NK-92 treated with Interleukin-12 subunit alpha and Interleukin-12 subunit beta, amount 100 ng/mL, for 24 hours (cell line): ENCODE measurements at places on chromosomes 2 and 18.
A peak's percentile ranks its signal among the peaks of the same experiment; 100 is the strongest.

DNA sequence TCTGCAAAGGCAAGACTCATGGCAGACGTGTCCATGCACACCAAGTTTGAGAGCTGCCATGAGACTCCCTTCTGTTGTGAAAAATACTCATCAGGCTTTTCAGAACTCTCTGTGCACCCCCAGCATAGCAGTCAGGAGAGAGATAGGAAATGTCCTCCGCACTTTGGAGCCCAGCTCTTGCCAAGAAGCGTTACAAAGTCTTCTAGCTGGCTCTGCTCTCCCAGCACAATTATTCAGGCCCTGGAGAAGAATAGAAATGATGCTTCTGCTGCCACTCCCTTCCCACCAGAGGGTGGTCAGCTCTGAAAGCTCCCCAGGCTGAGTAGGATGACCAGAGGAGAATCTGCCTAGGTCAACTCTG is 594.4 kb upstream of the ID2 start:
- DNase-seq = no peak

GRCh38 chr18:2651981-2652380 is 3.5 kb upstream of the SMCHD1 start:
- no peak for DNase-seq

DNA sequence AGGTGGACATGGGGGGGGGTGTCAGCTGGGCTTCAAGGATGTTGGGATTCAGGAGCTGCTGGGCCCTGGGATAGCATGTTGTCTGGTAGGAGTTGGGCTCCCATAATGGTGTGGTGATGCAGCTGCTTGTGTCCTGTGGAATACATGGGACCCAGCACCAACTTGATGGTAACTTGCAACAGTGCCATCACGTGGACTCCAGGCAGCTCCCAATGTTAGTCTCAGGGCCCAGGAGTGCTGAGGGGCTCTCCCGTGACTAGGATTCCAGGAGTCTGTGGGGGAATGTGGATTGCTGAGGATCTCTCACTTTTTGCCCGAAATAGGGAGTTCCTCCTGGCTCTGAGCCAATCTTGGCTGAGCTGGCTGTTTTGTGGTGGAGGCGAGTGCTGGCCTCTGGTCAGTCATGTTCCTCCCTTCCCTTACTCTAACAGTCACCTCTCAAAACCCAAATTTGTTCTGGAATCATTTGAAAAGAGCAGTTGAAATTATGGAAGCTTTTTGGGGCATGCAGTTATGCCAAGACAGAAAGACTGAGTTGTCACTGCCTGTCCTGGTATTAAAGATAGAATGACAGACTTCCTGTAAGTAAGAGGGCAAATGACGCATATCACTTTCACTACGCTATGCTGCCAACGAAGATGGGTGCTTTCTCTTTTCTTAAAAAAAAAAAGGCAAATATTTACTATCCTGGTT is 607.1 kb downstream of the ADCYAP1 start:
- DNase-seq = no peak

- peak; percentile 15 for DNase-seq
Observed at GRCh38 chr2:8298783-8299182, 383.1 kb upstream of the ID2 start.

DNA sequence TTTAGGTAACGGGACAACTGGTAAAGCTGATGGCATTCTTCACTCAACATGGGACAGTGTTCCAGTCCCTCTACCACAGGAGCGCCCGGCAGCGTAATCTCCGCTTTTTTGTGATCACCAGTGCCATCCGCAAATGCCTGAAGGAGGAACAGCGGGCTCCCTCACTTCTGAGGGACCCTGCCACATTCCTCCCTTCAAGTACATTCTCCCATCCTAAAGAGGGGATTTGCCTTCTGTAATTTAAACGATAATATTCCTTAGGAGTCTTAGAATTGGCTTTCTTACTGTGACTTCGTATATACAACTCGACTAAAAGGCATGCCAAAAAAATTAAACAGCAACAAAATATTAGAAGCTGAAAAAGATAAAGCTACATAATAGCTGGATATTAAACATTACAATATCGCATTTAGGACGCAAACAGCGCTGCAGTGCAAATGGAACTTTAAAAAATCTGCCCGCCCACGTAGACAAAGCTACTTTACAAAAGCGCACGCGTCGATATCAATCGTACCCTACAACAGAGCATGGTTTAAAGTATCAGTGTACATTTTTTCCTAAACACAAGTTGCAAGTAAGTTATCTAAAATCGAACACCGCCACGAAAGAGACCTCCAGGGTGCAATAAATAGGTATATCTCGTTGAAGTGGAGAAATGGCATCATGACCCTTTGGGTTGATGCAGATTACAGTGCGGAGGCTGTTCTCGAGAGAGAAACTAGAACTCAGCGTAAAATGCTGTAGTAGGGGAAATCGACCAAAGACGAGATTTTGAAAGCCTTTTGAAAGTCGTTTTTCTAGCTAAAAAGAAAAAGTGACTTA is 2.3 kb upstream of the VSNL1 start:
- no peak for DNase-seq

GRCh38 chr2:209536363-209536762 is 112.5 kb downstream of the MAP2 start:
- DNase-seq = no peak

DNA sequence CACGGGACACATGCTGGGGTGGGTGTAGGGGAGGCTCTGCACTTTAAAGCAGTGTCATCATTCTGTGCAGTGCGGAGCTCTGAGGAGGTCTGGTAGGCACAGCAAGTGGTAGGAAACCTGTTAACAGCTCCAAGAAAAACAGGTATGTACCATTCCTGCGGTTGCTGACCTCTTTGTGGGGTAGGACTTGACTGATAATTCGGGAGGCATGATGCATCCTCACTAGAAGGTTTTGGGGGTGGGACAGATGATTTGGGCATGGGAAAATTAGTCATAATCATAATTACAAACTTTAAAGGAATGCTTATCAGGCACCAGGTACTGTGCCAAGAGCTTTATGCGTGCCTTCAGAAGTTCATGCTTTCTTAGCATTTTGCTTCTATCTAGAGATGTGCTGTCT is 9.7 kb downstream of the DOK1 start:
- DNase-seq = no peak

GRCh38 chr2:9554921-9555296 is 721 bp downstream of the ADAM17 start:
- no peak for DNase-seq

DNA sequence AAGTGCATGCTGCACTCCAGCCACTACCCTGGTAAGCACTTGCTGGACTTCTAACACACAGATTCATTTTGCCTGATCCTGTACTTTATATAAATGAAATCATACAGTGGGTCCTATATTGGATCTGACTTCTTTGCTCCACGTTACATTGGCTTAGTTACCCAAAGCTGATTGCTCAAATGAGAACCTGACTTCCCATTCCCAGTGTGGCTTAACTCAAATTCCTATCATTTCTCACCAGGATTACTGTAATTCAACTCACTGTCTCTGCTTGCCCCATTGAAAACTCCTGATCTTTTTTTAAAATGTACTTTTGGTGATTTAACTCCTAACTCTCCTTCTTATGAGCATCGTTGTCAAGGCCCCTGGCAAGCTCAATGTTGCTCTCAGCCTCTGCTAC is 1.4 kb downstream of the RSAD2 start:
- no peak for DNase-seq

- no peak for DNase-seq
Observed at GRCh38 chr2:8549273-8549922, 132.5 kb upstream of the ID2 start.

GRCh38 chr2:119414894-119415293 is 16.8 kb upstream of the TMEM37 start:
- no peak for DNase-seq

DNA sequence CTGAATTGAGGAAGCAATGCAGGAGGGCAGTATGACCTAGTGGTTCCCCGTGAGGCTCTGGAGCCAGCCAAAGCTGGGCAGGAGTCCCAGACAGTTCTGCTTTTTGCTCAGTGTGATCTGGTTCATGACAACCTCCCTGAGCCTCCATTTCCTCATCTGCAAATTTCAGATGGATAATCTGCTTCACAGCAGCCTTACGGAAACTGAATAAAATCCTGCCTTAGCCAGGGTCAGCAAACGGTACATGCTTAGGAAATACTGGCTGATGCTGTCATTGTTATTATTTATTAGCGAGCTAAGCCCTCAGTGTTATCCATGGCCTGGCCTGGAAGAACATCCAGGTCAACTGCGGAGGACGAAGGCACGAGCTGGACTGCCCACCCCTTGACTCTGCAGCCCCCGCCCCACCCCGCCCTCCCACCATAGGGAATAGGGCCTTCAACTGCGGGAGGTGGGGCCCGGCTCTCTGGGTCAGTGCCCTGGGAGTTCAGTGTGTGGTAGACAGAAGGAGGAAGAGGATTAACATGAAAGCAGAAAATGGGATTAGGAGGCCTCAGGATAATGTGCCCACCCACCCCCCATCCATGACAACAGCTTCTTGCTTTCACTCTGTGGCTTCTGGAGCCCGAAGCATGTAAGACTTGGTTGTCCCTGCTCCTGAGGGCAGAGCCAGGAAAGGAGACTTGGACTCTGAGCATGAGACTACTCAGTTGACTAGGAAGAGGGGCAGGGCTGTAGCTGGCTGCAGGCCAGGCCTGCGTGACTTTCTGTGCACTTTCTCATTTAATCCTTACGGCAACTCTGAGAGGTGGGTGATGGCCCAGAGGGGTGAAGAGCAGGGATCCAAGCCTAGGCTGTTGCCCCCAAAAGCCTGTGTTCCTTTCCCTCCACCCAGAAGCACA is 13.1 kb downstream of the PKDCC start:
- DNase-seq = no peak

DNA sequence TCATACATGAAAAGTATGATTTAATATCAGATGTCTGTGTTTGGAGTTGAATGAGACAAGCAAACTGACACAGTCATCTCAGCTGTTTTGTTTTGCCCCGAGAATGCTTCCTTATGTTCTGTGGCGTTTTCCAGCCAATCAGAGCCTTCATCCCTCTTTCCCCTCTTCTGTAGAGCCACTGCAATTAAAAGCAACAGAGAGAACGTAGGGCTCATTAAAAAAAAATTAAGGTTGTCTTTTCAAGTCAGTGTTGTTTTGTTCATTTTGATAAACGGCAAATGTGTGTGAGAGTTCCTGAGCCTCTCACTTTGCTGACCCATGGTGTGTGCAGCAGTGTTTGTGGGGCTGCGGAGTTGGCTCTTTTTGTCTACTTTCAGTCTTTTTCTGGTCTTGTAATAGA is 216.0 kb downstream of the FHOD3 start:
- no peak for DNase-seq

DNA sequence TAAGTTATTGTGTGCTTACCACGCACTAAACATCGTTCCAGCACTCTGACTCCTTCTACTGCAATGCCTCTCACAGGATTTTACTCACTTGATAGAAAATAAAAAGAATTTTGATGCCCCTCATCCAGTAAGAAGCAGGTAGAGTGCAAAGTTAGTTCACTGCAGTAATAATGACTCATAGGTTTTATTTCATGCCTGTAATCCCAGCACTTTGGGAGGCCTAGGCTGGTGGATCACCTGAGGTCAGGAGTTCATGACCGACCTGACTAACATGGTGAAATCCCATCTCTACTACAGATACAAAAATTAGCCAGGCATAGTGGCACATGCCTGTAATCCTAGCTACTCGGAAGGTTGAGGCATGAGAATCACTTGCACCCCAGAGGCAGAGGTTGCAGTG is 190.6 kb downstream of the RAD51AP2 start:
- no peak for DNase-seq

GRCh38 chr2:170213651-170214050 is 35.7 kb downstream of the MYO3B start:
- no peak for DNase-seq

DNA sequence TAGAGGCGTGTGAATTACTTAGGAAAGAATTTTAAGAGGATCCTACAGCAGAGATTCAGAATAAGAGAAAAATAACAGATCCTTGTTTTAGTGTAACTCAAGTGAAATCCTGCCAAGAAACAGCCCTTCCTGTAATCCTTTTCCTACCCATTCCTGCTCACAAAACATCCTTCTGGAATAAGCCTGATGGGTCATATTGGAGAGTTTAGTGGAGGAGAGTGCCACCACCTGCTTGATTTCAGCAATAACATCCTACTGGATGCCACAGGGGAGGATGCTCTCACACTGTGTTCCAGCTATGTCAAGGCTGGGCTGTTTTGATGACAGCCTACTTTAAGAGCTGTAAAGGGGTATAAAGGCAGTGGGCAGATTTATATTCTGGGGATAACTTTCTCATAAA is 54.8 kb upstream of the CCDC178 start:
- no peak for DNase-seq

GRCh38 chr18:40120356-40120755 is 1834.7 kb upstream of the PIK3C3 start:
- DNase-seq = no peak
